Activated CD4-positive, CD25-positive, alpha-beta regulatory T cell (primary cell): ENCODE measurements at places on chromosomes 7 and 10.
A peak's percentile ranks its signal among the peaks of the same experiment; 100 is the strongest.

GRCh38 chr7:8190119-8190895 lies 71.7 kb downstream of the ICA1 start:
- DNase-seq: peak; percentile 45

DNA sequence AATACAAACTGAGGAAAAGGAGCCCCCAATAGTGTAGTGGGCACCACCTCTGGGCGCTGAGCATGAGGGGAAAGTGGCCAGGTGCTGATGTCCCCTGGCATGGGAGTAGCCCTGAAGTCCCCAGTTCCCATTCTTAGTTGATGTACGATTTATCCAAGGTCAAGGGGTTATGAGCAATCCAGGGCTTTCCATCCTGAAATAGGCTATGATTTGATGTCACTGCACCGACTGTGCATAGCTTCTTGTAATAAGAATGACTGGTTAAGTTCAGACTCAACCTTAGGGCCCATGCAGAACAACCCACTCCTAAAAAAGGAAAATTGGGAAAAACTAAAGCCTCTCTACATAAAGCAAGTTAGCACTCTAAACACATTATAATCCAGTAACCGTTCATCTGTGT lies 4.4 kb downstream of the FRAT1 start:
- DNase-seq: no peak

DNA sequence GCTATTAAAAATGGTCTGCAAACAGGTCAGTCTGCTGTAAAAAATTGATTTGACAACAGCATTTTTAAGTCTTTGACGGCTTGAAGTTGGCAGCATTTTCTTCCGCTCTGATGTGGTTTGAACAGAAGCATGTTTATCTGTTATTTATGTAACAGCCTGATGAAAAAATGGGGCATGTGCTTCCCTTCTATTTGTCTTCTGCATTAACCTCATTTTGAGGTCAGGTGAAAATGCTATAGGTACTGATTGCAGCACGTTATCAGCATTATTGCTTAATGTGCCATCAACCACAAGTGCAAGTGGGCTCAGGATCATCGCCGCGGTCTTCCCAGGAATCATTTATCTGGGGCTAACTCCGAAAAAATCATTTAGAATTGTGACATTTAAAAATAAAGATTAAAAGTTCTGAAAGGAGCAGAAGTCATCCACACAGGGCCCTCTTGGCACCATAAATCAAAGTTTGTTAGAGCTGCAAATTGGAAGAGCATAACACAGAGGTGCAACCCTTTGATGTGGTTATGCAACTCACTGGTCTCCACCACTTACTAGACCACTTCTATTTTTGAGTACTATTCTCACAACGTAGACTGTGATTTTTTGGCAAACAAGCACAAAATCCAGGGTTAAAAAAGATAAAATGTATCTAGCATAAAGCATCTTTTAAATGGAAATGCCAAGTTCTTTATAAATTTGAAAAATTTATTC lies 307.7 kb downstream of the MDFIC start:
- no peak for DNase-seq

GRCh38 chr7:134694767-134695166 lies 48.1 kb downstream of the BPGM start:
- no peak for DNase-seq

DNA sequence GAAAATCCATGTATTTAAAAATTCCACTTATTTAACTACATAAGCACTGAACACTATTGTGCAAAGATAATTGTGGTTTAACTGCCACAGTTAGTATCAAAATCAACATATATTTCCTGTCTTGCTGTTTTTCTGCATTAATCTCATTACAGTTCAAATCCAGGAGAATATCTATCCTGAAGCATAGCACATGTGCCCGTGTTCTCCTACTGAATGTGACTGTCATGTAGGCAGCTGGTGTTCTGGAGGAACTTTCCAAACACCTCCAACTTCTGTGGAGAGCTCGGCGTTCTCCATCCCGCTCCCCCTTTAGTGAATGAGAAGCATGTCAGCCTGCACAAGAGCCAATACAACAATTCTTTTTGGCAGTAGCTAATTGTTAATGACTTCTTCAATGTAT lies 76.4 kb upstream of the IKZF1 start:
- no peak for DNase-seq

DNA sequence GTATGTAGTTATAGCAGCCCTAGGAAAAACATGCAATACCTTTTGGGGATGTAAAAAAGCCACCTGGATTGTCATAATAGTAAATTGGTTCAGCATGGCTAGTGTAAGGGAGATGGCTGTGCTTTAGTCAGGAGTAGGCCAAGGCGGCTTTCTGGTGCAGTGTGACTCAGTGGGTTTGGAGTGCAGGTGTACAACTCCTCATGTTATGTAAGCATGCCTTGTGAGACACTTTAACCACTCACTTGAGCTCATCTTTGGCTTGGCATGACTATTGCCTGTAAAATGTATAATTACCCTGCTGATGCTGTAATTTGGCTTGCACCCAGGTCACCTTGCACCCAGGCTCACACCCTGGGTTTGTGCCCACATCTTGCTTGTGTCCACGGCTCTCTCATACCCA lies 239.2 kb upstream of the GLI3 start:
- DNase-seq: no peak

DNA sequence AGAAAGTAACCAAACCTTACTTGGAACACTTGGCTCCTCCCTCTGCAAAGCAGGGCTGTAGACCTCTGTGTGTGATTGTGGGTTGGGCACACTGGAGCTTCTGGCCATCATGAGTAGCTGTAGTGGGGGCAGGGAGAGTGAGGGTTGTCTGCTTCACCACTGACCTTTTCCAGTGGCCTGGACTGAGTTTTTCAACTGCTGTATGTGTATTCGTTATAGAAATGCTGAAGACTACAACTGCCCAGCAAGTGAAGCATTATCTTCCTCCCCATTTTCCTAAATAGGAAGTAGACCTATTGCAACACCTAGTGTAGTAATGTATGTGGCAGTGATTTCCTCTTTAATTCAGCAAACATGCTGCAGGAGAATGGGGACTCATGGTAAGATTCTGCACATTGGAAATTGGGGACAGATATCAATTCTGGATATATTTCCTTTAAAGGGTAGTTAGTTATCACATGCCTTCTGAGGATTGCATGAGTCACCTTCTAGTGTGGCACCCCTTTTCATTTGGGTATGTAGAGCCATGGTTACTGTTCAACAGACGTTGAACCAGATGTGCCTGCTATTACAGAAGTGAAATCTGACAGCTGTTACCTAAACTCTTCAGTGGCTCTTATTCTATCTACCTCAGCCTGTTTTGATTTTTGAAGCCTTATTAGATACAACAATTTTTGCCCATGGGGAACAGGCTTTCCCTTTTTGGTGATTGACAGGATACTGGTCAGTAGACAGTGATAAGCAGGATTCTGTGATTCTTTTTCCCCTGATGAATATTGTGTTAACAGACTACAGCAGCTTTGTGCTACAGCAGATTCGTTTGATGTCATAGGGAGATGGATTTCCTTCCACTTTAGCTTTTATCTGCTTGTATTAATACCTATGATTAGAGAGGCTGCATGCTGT lies 130.9 kb downstream of the SND1 start:
- DNase-seq: no peak

DNA sequence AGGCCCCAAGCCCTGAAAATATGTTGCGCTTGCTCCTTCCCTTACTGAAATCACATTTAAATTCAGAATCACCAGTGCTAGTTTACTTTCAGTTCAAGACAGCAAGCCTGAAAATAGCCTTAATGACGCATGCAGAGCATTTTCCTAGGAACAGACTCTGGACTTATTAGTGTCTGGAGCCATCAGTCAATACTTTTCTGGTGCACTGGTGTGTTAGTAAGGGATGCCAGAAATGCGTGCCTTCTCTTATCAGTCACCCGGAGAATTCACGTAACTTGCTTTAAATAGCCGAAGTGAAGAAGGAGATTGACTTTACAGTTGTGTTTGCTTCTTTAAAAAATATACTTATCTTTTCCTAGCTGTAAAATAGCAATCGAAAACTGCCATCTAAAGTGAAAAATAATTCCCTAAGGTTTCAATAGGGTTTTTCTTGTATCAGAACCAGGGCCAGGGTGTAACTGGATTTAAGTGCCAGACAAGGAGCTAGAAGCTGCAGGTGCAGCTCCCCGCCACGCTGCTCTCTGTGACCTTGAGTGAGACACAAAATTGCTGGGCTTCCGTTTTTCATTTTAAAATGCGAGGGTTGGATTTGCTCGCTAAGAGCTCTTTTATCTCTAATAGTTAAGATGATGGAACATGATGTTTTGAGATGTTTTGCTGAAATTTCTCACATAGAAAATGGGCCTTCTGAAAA lies 177.8 kb downstream of the NSUN6 start:
- DNase-seq: no peak

DNA sequence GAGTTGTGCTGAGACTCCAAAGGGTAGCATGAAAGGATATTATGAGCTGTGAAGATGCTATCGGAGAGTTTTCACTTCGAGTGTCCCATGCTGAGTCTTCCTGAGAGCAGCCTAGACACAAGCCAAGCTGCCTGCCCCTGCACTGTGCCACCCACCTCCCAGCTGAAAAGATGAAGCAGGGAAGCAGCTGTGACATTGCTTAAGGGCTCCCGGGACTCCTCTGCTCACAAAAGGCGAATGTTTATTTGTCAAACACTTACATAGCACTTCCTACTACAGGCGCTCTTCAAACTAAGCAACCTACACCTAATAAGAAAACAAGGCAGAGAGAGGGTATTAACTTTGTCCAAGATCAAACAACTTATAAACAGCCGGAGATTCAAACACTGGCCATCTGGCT lies 95.6 kb downstream of the OSBPL3 start:
- no peak for DNase-seq

- no peak for DNase-seq
Measured at GRCh38 chr10:13715100-13715499, 128.3 kb downstream of the PRPF18 start.

GRCh38 chr10:25556457-25556856 lies 377.6 kb upstream of the MYO3A start:
- DNase-seq: no peak

DNA sequence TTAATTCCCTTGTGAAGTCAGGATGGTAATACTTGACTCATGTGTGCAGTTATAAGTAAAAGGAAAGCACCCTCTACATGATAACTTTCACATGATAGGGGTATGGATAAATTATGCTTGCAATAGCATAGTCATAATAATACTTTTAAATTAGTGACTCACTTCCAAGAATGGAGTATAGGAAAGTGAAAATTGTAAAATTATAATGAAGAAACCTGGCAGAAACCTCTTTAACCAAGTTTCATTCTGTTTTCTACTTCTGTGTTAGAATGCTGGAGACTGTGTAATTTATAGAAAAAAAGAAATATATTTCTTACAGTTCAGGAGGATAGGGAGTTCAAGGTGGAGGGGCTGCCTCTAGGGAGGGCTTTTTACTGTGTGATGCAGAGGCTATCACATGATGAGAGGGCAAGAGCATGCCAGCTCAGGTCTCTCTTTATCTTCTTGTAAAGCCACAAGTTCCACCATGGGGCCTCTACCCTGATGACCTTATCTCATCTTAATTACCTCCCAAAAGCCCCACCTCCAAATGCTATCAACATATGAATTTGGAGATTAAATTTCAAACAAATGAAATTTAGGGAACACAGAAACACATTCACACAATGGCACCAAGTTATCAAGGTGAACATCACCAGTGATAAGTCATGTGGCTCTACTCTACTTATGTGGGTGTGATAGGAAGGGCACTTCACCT lies 43.2 kb downstream of the HDAC9 start:
- no peak for DNase-seq

- no peak for DNase-seq
Measured at GRCh38 chr7:25835197-25835596, 316.8 kb upstream of the NFE2L3 start.

DNA sequence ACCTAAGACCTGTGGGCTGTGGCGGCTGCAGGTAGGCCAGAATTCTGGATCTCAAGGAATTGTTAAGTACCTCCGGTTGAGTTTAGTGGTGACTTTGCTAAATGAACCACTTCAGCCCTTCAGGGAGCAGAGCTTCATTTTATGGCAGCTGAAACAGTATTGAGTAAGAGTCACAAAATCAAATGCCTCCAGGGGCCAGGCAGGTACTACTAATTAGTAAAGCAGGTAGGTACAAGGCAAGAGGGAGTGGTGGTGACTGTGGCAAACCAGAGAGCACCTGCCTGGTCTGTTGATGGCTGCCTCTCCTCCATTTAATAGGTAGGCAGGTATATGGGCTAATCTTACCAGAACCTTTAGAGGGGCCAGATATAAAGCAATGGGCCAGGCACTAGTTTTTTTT lies 118.8 kb downstream of the EMX2 start:
- no peak for DNase-seq

DNA sequence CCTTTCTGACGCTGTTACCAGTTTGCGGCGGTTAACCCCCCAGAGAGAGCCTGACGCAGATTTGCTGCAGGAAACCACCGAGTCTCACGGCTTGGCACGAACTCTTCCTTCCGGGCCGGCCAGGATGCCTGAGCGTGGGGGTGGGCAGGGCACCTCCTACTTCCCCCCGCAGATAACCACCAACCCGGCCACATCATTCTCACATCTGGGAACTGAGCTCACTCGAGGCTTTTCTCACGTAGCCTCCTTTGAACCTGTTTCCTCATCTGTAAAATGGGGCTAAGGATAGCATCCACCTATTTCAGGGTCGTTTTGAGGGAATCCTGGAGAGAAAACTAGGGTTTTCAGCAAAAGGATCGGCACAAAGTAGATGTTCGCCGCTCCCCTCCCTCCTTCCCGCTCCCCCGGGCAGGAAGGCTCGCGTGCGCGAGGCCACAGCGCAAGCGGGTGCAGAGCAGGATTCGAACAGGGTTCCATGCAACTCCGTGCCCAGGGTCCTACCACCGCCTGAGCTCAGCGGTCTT lies 23.6 kb downstream of the DDIT4 start:
- DNase-seq: peak; percentile 89

DNA sequence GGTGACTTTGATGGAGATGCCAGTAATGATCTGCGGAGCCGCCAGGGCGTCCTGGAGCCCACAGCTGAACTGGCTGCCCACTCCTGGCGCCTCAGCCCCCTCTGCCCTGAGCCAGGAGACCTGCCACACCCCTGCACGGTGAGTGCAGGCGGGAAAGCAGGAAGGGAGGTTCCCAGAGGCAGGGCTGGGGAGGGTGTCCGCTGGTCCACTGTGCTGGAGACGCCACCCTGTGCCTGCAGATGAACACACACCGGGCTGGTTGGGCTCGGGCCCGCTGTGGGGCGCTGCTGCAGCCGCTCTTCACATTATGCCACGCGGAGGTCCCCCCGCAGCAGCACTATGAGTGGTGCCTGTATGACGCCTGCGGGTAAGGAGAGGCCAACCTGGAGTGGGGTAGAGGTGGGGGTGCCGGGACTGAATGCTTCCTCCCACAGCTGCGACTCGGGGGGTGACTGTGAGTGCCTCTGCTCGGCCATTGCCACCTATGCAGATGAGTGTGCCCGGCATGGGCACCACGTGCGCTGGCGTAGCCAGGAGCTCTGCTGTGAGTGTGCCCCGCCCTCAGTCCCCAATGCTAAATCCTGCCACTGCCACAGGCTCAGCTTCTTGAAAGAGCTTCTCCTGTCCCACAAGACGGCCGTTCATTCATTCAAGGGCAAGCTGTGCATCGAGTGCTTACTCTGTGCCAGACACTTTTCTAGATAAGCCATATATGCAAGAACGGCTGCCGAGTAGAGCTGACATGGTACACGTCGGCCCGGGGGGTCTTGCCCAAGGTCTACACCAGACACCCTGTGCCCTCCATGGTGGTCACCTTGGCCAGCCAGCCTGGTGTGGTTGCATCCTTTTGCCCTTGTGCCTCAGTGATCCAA lies 14.3 kb upstream of the ZNF467 start:
- DNase-seq: no peak
